Activated CD4-positive, alpha-beta memory T cell treated with anti-CD3 and anti-CD28 coated beads for 36 hours (primary cell): ENCODE measurements at places on chromosomes 7 and 10.

DNA sequence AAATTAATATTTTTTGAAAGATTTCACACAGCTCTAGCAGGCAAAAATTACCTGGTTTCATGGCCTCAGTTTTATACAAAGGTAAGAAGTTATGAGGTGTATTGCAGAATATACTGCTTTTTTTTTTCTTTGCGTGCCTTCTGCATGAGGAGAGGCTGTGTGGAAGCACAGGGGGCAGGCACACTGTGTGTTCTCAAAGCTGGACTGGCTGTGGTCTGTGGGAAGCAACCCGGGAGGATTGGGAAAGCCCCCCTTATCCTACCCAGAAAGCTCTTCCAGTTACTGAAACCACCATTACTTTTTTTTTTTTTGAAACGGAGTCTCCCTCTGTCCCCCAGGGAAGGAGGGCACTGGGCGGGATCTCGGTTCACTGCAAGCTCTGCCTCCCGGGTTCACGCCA lies 25.0 kb downstream of the ADARB2 start:
- DNase-seq, result no peak

GRCh38 chr7:113945018-113945938 lies 26.5 kb upstream of the PPP1R3A start:
- DNase-seq, result no peak

DNA sequence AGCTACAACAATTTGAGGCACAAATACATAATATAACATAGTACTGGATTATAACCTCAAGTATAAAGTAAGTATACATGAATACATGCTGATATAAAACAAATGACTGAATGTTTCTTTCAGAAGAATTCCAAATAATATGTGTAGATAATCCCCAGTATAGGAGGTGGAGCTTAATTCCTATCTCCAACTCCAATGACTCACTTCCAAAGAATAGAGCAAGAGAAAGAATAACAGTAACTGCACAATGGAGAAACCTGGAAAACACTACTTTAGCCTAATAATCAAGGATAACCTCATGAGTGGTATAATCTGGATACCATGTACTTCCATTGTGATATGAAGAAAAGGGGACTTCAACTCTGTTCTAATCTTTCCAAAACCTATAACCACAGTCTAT lies 13.7 kb upstream of the SEMA3C start:
- no peak for DNase-seq

DNA sequence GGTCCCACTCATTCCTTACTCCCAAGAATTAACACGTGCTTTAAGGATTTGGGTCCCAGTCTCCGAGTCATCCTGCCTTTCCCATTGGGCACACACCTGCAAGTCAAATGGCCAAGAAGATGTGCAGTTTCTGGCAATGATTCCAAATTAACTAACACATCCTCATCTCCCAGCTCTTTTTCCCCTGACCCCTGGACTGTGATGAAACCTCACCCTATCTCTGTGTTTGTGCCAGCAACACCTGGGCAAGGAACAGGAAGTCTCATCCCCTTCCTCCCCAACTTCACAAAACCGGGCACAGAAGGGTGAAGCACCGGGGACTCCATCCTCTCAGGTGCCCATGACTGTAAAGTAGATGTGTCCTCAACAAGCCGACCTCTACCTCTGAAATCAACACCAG lies 54.8 kb downstream of the PLXNA4 start:
- no peak for DNase-seq

DNA sequence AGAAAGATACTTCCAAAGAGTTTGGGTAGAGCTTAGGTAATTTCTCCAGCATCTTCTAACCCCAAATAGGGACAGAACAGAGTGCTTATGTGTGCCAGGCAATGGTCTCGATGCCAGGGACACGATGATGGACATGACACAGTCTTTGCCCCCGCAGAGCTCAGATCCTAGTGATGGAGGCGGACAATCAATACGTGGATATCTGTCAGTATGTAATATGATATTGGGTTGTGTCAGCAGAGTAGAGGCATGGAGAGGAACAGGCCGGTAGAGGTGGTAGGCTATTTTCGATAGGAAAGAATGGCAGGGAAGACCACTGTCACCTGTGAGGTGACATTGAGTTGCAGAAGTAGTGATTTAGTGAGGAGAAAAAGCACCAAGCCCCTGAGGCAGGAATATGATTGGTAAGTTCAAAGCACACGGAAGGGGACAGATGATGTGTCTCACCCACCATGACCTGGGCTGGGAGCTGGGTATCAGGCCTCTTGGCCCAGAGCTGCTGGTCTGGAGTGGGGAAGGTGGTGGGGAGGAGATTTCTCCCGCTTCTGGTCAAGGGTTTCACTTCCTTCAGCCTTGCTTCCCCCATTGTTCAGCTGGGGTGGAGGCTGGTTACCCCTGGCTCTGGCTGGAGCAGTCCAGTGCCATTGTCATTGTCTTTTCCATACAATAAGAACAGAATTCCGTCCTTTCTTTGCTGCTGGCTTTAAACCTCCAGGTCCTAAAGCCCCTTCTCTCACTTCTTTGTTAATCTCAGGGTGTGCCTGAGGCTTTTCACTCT lies 36.0 kb upstream of the SRGN start:
- no peak for DNase-seq

DNA sequence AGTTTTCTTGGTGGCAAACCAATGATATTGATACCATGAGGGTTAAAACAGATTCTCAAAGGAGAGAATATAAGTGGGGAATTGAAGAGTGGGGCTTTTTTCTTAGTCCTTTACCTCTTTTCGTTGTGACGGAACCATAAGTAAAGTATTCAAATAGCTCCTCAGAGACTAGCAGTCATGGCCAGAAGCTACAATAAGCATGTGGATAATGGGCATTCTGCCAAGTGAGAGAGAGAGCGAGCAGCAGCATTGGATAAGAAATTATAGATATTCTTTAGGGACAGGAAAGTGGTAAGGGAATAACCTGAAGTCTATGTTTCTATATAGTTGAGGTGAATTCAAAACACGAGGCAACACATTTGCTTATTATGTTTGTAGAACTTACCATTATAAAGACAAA lies 235.1 kb downstream of the SEMA3E start:
- DNase-seq, result no peak

DNA sequence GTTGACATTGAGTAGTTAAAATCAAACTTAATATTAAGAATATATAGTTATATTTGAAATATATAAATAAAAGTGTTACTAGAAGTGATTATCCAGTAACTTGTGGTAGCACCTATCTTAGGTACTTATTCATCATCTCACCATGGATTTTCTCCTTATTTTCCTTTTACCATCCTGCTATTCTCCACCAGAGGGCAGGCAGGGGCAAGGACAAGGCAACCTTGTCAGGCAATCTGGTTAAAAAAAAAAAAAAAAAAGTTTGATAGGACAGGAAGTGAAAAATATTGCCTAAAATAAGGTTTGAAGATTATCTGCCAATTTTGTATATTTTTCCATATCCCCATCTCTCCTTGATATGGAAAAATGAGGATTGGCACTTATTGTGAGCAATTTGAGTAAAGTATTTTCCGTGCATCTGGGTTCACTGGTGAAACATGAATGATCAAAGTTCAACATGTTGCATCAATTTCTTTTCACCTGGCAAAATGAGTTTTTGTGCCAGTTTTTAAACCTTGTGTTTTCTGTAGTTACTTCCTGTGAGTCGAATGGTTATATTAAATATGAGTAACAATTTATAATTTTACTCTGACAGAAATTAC lies 256.7 kb downstream of the AGMO start:
- no peak for DNase-seq

DNA sequence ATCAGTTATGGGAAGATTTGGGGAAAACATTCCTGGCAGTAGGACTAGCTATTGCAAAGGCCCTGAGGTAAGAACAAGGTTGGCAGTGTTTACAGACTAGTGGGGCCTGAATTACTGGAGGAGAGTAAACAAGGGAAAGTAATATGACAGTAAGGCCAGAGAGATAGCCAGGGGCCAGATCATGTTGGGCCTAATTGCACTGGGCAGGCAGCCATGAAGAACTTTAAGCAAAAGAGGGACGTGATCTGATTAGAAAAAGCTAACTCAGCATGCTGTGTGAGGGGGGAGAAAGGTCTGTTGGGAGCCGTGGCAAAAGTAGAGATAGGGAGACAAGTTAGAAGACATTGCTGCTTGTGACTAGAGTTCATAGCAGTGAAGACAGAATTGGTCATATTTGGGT lies 9.2 kb downstream of the NUP42 start:
- no peak for DNase-seq

- no peak for DNase-seq
These were observed 453 bp upstream of the GALNT17 start for GRCh38 chr7:71131256-71132126.

DNA sequence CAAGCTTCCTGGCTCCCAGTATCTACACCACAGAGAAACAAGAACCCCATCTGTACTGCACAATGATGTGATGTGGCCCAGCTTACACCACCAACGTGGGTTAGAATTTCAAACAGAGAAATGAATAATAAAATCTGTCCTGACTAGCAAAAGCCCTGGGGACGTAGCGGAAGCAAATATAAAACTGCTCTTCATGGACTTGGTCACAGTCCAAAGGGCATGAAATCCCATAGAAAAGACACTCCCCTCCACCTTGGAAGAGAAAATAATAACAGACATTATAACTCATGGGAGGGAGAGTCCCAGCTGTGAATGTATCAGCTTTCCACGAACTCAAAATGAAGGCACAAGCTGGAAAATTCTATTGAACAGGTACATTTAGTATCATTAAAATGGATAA lies 205.3 kb upstream of the GALNT17 start:
- DNase-seq, result no peak

DNA sequence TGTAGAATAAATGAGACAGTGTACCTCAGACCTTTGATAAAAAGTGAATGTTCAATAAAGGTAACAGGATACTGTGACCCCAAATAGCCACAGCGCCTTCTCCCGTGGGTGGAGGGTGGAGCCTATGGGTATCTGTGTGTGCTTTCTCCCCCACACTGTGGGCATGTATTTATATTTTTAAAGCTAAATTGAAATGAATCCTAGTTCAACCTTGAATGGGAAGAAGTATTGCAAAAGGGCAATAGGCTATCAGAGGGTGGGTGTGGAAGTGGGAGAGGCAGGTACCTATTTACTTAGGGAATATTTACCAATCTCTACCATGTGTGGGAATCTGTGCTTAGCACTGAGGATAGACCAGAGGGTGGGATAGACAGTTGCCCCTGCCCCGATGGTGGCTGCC lies 68.9 kb downstream of the PFKFB3 start:
- peak; percentile 50 for DNase-seq

DNA sequence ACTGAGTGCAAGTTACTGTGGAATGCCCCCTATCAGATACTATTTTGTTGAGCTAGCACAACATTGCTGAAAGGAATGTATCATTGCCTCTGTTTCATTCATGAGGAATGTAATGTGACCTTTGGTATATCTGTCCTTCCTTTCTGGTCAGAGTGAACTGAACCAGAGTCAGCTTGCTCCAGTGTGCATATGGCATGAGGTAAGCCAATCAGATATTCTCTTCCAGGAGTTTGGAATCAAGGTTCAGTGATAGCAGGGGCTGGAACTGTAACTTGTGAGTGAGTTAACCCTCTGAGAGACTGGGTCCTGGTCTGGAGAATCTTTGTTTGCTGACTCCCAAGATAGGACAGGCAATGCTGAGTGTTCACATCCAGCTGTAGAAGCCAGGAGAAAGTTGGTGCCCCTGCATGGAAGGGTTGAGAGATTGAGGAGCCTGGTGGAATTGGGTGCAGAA lies 45.3 kb upstream of the OSBPL3 start:
- no peak for DNase-seq
